ENCODE measurements at places on chromosomes 5 and 9. TPM values are rescaled to one million over a fixed set of nuclear protein-coding genes. Genes with fewer than 3 reads are reported as not detected.

DNA sequence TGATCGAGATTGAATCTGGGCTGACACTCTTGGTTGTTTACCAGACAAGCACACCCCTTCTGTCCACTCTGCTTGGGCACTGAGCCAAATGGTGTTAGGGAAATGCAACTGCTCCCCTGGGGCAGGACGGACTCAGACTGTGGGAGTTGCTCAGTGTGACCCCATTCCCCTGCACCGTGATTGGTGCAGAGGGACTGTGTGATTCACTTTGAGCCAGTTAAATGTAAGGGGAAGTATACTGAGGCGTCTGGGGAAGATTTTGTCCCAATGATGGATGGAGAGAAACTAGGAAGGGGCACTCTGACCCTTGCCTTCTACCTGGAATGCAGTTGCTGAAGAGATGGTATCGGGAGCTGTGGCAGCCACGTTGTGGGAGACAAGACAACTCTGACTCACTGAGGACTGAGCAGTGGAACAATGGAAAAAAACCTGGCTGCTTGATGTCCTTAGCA is 196.0 kb upstream of the ANKRD55 start:
- H3K4me1 ChIP-seq = peaks cover 2% of the 10 kb centered on the region
- no peak overlapping the region for H3K27ac ChIP-seq
- no peaks in the 10 kb centered on the region for H3K36me3 ChIP-seq
- DNase-seq = no peak
- no peaks in the 10 kb centered on the region for H3K27me3 ChIP-seq
- no peak overlapping the region for H3K4me3 ChIP-seq

- H3K4me1 ChIP-seq = no peaks in the 10 kb centered on the region
- no peak for DNase-seq
- no peaks in the 10 kb centered on the region for H3K36me3 ChIP-seq
- no peak overlapping the region for H3K27ac ChIP-seq
- no peak overlapping the region for H3K4me3 ChIP-seq
Observed at GRCh38 chr5:52656569-52657246, 131.0 kb upstream of the ITGA1 start.

- peaks cover 13% of the 10 kb centered on the region for H3K36me3 ChIP-seq
- peak overlapping the region; percentile 96 for H3K27ac ChIP-seq
- peak; percentile 85 for DNase-seq
- peaks cover 29% of the 10 kb centered on the region for H3K4me1 ChIP-seq
Observed at GRCh38 chr9:88388886-88389605, 802 bp downstream of the SPIN1 start.

- no peaks in the 10 kb centered on the region for H3K36me3 ChIP-seq
- no peak overlapping the region for H3K27ac ChIP-seq
Observed at GRCh38 chr9:8872802-8873201, 1073.2 kb upstream of the DMAC1 start.

DNA sequence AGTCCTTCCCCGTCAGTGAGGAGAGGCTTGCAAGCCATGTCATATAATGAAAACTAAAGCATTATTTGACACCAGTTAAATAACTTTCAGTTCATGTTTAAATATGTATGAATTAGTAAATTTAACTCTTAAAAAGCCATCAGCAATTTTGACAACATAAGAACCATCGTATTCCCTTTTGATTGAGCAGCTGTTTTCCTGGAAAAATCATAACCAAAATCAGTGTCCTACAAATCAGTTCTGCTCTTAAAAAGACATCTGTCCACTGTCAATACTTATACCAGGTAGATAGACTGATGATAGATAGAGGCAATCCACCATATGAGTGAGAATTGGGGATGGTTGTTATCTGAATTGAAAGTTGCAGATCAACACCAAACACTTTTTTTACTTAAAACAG is 2.3 kb downstream of the DIRAS2 start:
- no peaks in the 10 kb centered on the region for H3K36me3 ChIP-seq
- no peak overlapping the region for H3K4me3 ChIP-seq
- H3K27me3 ChIP-seq = peaks cover 50% of the 10 kb centered on the region
- peaks cover 2% of the 10 kb centered on the region for H3K4me1 ChIP-seq
- no peak overlapping the region for H3K27ac ChIP-seq

- no peak for DNase-seq
- no peaks in the 10 kb centered on the region for H3K4me1 ChIP-seq
- H3K36me3 ChIP-seq = no peaks in the 10 kb centered on the region
- H3K4me3 ChIP-seq = no peak overlapping the region
Observed at GRCh38 chr5:53895091-53895683, 334.7 kb downstream of the NDUFS4 start.

DNA sequence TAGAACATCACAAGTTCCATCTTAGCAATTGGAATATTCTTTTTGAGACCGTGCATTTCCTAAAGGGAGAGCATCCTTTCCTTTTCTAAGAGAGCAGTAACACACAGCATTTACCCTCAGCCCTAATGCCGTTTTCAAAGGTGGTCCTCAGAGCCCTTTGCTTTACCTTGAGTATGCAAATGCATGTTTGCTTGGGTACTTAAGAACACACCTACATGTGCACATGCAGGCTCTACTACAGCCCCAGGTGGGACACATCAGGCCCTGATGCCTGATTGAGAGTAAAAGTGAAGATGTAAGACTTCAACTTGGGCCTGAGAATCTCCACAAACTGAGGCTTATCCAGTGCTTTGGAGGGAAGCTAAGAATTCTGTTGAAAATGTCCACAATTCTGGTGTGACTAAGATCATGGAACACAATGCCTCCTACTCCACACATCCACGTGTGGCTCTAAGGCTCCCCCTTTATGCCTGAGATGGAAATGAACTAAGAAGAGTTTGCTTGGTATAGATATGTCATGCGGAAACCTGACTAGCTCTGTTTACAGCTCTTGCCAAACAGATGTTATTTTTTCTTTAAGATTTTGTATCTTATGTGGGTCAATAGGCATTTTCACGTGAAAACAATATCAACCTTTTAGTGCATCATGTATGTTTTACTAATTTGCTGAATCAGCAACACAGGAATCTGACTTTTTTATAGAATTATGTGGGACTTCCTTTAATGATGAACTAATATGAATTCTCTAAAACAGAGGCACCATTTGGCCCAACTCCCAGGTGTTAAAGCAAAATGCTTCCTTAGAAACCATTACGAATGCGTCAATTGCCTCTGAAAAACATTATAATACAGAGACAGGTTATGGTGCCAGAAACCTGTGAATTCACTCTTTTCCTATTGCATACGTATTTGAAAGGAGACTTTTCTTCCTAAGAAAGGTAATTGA is 48.9 kb upstream of the SLC2A8 start:
- peaks cover 35% of the 10 kb centered on the region for H3K27me3 ChIP-seq
- H3K4me3 ChIP-seq = no peak overlapping the region
- no peaks in the 10 kb centered on the region for H3K36me3 ChIP-seq
- no peak overlapping the region for H3K27ac ChIP-seq
- no peaks in the 10 kb centered on the region for H3K4me1 ChIP-seq

DNA sequence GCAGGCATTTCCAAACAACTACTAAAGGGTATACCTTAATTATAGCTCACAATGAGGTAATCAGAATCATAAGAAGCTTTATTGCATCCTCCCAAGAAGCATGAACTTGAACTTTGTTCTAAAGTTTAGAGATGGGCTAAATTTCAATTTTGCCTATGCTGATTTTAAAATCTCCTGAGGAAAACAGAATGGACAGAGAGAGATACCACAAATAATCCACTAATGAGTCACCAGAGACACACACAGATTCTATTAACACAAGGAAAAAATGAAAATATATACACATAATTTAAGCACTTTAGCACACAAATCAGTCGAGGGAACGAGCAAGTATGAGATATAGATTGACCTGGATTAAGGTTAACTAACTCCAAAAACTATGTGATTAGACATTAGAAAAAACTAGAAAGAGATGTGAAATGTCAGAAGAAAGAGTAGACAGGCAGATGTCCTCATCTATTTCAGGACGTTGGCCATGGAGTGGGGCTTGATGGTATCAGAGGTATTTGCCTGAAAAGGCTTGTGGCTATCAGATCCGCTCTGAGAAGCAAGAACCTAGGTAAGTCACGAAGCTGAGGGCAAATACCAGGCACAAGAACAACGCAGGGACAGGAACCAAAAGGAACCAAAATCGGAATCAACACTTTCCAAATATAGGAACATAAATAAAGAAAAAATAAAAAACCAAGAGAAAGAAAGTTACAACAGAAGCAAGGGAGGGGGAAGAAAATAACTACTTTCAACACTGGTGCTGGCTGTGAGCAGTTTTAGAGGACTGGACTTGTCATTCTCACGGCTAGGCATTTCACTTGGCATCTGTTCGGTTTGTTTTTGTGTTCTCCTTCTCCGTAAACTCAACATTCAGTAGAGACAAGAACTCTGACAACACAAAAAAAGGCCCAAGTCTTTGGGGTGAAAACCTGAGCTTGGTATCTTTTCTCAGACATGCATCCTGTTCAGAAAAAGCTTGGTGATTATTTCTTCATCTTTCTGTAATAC is 294.6 kb upstream of the PUM3 start:
- H3K4me1 ChIP-seq = no peaks in the 10 kb centered on the region
- H3K27ac ChIP-seq = no peak overlapping the region
- no peak for DNase-seq

DNA sequence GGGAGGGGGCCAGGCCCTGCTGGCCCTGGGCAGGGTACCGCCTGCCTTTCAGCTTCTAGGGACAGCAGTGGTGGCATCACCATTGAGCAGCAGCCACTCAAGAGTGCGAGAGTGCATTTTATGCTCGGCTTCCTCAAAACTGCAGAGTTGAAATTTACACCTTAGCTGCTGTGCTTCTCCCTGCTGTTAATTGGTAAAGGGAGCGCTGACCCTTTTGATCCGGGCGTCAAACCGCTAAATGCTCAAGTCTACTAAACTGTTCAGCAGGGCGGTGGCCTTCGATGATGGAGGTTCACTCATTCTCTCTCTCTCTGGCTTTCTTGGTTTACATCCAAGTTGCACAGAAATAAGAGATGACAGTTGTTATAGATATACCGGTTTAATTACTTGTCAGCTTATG is 368.6 kb upstream of the IRX2 start:
- DNase-seq = no peak
- H3K27ac ChIP-seq = no peak overlapping the region
- no peak overlapping the region for H3K4me3 ChIP-seq
- H3K36me3 ChIP-seq = no peaks in the 10 kb centered on the region

- H3K4me3 ChIP-seq = peak overlapping the region; percentile 62
- H3K36me3 ChIP-seq = no peaks in the 10 kb centered on the region
- peaks cover 45% of the 10 kb centered on the region for H3K4me1 ChIP-seq
- peak overlapping the region; percentile 62 for H3K27ac ChIP-seq
- H3K27me3 ChIP-seq = no peaks in the 10 kb centered on the region
Observed at GRCh38 chr5:107916731-107917725, 246.3 kb upstream of the EFNA5 start.

DNA sequence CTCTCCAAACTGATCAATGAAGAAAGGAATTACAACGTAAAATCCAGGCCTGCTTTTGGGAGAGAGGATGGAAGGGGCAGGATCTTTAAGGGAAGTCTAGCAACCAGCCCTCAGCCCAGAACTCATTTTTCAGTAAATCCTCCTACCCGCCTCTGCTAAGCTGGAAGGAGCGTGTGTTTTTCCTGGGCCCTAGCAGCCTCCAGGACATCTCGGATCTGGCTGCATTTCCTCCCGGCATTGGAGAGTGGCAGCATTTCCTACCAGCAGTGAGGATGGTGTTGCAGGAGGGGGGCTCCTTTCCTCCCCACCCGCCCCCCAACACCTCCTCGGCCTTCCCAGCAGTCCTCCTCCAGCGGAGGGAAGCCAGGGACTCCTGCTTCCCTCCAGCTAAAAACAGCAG is 54.5 kb downstream of the DCP2 start:
- no peak overlapping the region for H3K4me3 ChIP-seq
- no peak for DNase-seq
- H3K27ac ChIP-seq = no peak overlapping the region
- no peaks in the 10 kb centered on the region for H3K27me3 ChIP-seq
- peaks cover 16% of the 10 kb centered on the region for H3K36me3 ChIP-seq

GRCh38 chr9:133384736-133385321 is 8.7 kb downstream of the STKLD1 start:
- no peak for DNase-seq
- no peaks in the 10 kb centered on the region for H3K36me3 ChIP-seq
- H3K4me1 ChIP-seq = no peaks in the 10 kb centered on the region
- no peak overlapping the region for H3K27ac ChIP-seq
- no peaks in the 10 kb centered on the region for H3K27me3 ChIP-seq

DNA sequence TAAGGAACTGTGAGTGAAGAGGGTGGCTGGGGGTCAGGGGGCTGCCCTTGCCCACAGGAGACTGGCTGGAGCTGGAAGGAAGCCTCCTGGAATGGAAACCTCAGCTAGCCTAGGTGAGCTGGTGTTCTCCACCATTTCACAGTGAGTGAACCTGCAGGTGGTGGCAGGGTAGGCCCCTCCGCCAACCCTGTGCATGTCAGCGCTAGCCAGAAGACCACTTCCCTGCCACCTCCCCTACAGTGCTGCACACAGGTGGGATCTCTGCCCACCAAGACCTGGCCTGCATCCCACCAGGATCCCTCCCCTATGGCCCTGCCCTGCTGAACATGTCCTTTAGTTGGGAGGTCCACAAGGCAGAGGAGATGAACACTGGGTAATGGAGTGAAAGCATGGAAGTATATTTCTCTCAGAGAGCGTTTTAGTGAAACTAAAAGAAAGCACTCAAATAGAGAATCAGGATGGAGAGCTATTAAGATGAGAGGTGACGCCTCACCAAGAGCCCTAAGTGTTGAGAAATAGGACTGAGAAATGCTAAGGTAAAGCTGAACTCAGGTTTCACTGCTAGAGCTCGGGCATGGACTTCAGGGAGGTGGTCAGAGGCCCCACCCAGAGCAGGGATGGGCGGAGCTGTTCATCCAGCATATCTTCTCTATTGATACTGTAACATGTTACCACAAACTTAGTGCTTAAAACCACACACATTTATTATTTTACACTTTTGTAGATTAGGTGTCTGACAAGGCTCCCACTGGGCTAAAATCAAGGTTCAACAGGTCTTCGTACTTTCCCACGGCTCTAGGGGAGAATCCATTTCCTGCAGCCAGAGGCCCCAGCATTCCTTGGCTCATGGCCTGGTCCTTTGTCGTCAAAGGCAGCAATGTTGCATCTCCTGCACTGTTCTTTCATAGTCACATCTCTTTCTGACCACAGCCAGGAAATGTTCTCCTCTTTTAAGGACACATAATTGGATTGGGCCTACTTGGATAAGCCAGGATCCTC is 83.2 kb downstream of the DIRAS2 start:
- H3K4me3 ChIP-seq = no peak overlapping the region
- H3K27ac ChIP-seq = no peak overlapping the region
- H3K27me3 ChIP-seq = no peaks in the 10 kb centered on the region
- no peaks in the 10 kb centered on the region for H3K36me3 ChIP-seq

GRCh38 chr5:108561416-108562204 is 179.7 kb upstream of the FBXL17 start:
- no peak overlapping the region for H3K27ac ChIP-seq
- H3K36me3 ChIP-seq = no peaks in the 10 kb centered on the region
- H3K4me1 ChIP-seq = no peaks in the 10 kb centered on the region
- no peak overlapping the region for H3K4me3 ChIP-seq

ARHGEF39 gene
- total RNA-seq = 10.8 TPM

FGF18 gene
- 0.17 TPM for total RNA-seq

IFNB1 gene
- not detected for total RNA-seq

MRPL41 gene
- 53.9 TPM for total RNA-seq

SPOCK1 gene
- not detected for total RNA-seq

SPINK6 gene
- total RNA-seq = not detected

PCDHGB7 gene
- 0.12 TPM for total RNA-seq
